Bone marrow (tissue), 2 donors: ENCODE measurements at places on chromosomes 7 and 10.

GRCh38 chr7:19110776-19111175 is 6.7 kb downstream of the TWIST1 start:
- no peak for DNase-seq

DNA sequence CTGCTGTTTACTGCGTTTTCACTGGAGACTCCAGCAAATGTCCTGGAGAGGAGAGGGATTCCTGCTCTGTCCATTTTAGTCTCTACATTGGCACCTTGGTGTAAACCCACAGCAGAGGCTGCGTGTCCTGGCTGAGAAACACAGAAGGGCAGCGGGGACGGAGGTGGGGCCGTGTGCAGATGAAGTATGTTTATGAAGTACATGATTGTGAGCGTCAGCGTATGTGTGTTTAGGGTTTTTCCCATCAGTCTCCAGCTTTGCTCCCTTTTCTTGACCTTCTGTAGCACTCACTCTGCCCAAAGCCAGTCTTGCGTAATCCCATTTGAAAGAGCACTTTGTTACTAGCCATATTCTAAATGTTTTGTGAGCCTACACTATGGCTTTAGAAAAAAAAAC is 750.7 kb upstream of the SORCS1 start:
- DNase-seq: no peak

- no peak for DNase-seq
Measured at GRCh38 chr10:5751601-5752253, 61.5 kb downstream of the GDI2 start.

DNA sequence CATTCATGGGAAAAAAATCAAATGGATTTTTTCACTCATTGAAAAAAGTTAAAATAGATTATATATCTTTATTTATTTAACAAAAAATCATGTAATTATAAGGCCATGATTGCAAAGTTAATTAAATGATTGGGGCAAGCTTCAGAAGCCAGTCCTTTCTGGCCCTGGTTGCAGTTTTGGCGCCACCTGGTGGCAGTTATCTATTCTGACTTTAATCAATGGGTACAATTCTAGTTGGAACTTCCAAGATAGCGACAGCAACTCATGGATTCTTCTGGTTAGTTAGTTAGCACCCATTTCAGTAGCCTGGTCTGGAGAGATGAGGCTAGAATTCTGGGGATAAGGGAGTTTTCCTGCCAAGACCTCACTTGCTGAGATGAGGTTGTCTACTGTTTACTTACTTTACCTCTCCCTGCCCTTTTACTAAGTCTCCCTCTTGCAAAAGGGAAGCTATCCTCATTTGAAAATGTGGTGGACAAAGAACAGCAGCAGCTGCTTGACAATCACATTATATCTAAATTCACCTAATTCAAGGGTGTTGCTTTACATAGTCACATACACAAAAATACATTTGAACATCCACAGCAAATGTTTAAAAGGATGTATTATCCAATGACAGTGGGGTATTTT is 42.3 kb downstream of the NOC3L start:
- DNase-seq: no peak

DNA sequence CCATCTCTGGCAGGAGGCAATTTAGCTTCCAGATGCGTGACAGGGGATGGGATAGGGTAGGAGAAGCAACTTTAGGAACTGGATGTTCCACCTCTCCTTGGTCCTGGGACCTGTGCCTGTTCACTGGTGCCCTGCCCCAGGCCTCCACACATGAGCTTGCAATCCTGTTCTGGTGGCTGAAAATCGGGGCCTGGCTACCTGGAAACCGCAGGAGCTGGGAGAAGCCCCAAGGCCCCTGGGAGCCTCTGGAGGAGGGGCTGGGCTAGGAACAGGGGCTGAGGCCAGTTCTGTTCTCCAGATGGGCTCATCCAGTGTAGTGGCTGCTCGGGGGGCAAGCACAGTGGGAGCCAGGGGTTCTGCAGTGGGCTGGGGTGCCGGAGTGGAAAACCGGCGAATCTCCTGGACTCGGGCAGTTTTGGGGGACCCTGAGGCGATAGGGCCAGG is 5.3 kb upstream of the MYOZ1 start:
- no peak for DNase-seq

DNA sequence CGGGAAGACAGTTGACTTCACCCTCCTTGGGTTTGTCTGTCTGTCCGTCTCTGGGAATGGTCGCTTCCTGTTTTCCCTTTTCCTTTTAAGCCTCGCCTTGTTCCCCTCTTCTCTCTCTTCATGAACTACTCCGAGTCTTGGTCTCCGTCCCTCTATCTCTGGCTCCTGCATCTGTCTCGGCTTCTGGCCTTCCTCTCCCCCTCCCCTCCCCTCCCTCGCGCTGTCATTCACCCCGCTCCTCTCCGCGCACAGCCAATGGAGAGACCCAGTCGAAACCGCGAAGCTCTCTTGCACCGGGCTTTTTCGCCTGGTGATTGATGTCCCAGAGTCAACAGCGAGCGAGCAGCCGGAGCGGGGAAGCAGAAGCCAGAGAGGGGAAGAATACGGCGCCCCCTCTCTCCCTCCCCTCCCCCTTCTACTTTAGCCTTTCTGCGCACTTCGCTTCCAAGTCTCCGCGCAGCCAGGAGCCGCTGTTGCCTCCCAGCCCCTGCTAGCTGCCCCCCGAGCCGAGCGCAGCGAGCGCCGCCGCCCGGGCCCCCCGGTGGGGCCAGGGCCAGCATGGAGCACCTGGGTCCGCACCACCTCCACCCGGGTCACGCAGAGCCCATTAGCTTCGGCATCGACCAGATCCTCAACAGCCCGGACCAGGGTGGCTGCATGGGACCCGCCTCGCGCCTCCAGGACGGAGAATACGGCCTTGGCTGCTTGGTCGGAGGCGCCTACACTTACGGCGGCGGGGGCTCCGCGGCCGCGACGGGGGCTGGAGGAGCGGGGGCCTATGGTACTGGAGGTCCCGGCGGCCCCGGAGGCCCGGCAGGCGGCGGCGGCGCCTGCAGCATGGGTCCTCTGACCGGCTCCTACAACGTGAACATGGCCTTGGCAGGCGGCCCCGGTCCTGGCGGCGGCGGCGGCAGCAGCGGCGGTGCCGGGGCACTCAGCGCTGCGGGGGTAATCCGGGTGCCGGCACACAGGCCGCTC is at the start of gene TLX1:
Gene TLX1 (plus strand): TSS at position 317 of the 978 bp plus-strand sequence. CDS start 242 bp downstream, at position 559.
- no peak for DNase-seq

DNA sequence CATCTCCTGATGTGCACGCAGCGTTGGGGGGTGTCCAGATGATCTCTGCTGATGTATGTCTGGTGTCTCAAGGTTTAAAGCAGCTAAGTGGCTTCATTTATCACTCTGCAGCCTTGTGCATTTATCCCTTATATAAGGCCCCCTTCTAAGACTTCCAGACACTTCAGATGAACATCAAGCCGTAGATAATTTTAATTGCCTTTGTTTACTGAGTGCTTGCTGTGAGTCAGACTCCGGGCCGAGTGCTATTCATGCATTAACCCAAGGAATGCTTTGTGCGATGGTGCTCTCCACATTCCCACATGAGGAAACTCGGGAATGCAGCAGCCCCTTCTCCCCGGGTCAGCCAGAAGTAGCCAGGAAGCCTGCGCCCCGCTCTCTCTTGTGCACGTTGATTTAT is 328.6 kb upstream of the COBL start:
- no peak for DNase-seq

- no peak for DNase-seq
Measured at GRCh38 chr7:90594751-90595317, 1.3 kb upstream of the CDK14 start.

DNA sequence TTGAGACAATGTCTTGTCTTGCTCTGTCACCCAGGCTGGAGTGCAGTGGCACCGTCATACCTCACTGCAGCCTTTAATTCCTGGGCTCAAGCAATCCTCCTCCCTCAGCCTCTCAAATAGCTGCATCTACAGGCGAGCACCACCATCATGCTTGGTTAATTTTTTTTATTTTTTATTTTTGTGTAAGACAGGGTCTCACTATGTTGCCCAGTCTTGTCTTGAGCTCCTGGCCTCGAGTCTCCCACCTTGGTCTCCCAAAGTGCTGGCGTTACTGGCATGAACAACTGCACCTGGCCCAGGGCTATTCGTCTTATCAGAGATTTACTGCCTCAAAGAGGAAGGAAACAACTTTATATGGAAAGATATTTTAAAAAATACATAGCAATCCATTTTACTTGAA is 102.8 kb upstream of the NUPR2 start:
- DNase-seq: no peak

GRCh38 chr10:97355571-97355975 is 21.0 kb upstream of the FRAT2 start:
- no peak for DNase-seq

GRCh38 chr10:98097616-98098015 is 36.8 kb upstream of the R3HCC1L start:
- no peak for DNase-seq

- no peak for DNase-seq
Measured at GRCh38 chr10:123945325-123945920, 53.8 kb upstream of the CPXM2 start.

GRCh38 chr7:117673839-117674238 is 194.0 kb downstream of the CFTR start:
- DNase-seq: no peak
